ENCODE measurements at places on chromosomes 4 and X. TPM values are rescaled to one million over a fixed set of nuclear protein-coding genes. Genes with fewer than 3 reads are reported as not detected.

MAGEA10 gene
- total RNA-seq, result not detected

EPGN gene
- total RNA-seq, result 26.2 TPM

ERVMER34-1 gene
- not detected for total RNA-seq

EIF4E gene
- 229 TPM for total RNA-seq

PNMA6F gene
- total RNA-seq, result not detected

ADAM29 gene
- total RNA-seq, result not detected

ZNF182 gene
- total RNA-seq, result 3.6 TPM

KLKB1 gene
- total RNA-seq, result not detected

RPA4 gene
- total RNA-seq, result 0.92 TPM

SPATA18 gene
- 23.2 TPM for total RNA-seq

COL25A1 gene
- 5.0 TPM for total RNA-seq

FAM241A gene
- 0.59 TPM for total RNA-seq

SSX7 gene
- not detected for total RNA-seq

PNMA6A gene
- total RNA-seq, result 3.9 TPM

FDCSP gene
- not detected for total RNA-seq

BANK1 gene
- total RNA-seq, result 0.14 TPM

CT47B1 gene
- not detected for total RNA-seq

PDZD11 gene
- 44.8 TPM for total RNA-seq

GPC3 gene
- 19.3 TPM for total RNA-seq

PNCK gene
- total RNA-seq, result 0.59 TPM

SPIN2B gene
- 4.5 TPM for total RNA-seq

MSX1 gene
- total RNA-seq, result 5.3 TPM
